Esophagus squamous epithelium (tissue), 5 donors: ENCODE measurements at places on chromosomes 3 and 15.

- no peak for DNase-seq
These were observed 8.1 kb downstream of the PLIN1 start for GRCh38 chr15:89670971-89671560.

DNA sequence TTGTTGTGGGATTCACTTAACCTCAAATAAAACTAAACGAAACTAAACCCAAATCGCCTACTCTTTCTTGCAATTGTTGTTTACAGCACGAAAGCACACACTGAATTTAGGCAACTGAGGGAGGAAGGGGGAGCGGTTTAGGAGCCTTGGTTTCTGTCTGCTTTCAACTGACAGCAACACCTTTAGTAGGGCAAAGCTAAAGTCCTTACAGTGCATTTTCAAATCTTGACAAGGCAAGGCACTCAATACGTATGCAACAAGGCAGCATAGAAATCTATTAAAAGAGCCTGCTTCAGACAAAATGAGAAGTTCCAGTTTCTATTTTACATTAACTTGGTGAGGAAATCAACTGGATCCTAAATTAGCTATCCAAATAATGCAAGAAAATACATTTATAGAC is 174.6 kb downstream of the CHST2 start:
- DNase-seq: no peak

DNA sequence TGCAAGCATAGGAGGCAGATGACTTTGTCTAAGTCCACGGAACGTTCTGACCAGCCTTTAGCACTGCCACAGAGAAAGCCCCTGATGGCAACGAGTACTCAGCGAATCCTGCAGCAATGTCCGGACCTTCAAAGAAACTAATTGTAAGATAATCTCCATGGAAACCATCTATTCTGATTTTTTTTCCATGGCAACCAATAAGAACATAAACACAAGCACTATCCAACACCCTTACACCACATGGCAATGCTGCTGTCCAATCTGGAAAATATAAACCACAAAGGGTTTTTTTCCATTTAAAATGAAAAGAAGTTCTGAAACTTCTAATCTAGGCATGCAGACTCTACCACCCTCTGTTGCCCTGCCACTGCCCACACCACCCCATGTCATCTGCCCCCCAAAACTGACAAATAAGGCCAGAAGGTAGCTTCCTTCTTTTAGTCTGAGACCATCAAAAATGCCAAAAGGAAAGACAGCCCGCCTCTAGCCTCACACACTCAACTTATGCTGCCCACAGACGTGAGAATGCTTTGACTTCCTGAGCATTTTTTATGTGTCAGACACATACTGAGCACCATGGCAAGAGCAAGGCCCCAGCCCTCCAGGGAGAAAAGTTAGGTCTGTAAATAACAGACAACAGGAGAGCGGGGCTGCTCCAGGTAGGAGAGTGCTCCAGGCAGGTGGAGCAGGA is 44.5 kb downstream of the POC1A start:
- DNase-seq: no peak

DNA sequence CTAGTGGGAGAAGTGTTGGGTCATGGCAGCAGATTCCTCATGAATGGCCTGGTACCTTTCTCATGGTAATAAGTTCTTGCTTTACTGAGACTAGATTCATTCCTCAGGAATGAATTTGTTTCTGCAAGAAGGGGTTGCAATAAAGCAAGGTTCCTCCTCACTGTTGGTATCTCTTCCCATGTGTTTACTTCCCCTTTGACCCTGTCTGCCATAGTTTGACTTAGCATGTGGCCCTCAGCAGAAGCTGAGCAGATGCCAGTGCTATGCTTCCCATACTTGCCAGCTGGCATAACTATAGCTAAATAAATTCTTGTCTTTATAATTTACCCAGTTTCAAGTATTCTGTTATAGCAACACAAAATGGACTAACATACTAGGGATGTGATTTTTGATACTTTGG is 163.6 kb upstream of the COL8A1 start:
- no peak for DNase-seq

- no peak for DNase-seq
These were observed 109.9 kb downstream of the NSUN3 start for GRCh38 chr3:94172695-94173310.

GRCh38 chr15:65396283-65396964 is 18.6 kb upstream of the IGDCC3 start:
- DNase-seq: no peak

GRCh38 chr15:52738311-52738710 is 51.8 kb downstream of the ONECUT1 start:
- no peak for DNase-seq

DNA sequence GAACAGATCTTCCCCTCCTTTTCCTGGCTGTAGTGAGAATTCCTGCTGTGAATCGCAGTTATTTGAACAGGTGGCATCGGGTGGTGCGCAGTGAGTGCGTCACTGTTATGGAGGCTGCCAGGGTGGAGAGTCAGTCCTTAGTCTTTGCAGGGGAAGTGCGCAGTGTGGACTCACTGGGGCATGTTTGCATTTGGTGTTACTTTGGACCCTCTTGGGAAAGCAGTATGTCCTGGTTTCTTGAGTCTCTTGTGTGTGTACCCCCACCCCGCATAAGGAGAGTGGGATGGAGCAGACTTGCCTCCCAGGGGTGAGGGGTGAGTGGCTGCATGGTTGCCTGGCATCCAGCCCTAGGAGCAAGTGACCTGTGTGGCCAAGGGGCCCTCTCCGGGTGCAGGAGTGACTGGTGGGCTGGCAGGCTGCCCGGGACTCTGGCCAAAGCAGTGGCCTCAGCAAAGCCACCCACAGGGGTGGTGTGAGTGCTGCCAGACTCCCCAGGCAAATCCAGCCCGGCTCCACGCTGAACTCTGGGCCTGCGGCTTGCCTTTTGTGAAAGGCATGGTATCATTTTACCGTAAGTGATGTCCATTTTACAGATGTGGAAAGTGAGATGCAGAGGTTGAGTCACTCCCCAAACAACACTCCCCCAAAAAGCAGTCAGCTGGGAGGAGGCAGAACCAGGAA is 46.4 kb downstream of the DNASE1L3 start:
- no peak for DNase-seq

DNA sequence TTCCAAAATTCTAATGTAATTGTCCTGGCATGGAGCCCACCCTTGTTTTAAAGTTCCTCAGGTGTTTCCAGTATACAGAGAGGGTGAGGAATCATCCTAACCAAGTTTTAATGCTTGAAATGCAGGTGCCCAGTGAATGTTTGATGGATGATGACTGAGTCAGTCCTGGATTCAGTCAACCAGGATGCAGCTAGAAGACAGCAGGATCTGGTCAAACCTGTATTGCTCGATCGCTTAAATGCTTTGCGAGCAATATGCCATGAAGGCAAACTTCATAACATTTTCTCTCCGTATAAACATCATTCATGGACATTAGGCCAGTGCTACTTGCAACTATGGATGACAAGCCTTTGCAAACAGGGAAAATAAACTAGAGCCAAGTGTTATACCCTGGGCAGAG is 591.2 kb downstream of the RSL24D1 start:
- DNase-seq: no peak

- DNase-seq: no peak
These were observed 296.7 kb upstream of the PROK2 start for GRCh38 chr3:72081471-72082185.

DNA sequence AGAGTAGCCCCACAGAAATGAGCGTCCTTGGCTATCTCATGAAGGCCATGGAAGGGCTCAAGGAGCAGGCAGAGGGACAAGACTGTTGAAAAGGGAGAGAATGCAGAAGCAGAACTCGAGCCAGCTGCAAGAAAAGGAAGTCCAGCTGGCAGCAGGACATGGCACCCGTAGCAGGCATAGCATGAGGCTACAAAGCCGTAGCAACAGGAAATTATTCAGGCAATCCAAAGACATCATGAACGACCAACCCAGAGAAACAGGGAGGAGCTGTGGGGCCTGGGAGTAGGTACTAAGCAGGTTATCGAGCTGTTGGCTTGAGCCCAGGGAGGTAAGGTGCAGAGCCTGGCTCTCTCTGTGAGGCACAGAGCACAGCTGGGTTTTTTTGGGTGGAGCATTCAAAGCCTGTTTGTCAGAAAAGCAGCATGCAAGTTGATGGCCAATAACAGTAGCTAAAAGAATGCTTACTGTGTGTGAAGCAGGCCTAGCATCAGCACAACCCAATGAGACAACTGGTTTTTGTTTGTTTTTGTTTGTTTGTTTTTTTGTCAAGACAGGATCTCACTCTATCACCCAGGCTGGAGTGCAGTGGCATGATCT is 144.0 kb upstream of the SMAD3 start:
- DNase-seq: no peak

DNA sequence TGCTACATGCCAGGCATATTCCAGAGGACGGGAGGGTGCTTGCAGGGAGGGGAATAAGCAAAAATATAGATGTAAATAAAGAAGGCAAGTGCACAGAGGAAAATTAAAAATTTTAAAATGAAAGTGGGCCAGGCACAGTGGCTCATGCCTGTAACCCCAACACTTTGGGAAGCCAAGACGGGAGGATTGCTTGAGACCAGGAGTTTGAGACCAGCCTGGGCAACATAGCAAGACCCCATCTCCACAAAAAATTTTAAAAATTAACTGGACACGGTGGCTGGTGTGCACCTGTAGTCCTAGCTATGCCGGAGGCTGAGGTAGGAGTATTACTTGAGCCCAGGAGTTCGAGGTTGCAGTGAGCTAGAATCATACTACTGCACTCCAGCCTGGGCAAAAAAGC is 22.4 kb downstream of the ZBTB38 start:
- no peak for DNase-seq

DNA sequence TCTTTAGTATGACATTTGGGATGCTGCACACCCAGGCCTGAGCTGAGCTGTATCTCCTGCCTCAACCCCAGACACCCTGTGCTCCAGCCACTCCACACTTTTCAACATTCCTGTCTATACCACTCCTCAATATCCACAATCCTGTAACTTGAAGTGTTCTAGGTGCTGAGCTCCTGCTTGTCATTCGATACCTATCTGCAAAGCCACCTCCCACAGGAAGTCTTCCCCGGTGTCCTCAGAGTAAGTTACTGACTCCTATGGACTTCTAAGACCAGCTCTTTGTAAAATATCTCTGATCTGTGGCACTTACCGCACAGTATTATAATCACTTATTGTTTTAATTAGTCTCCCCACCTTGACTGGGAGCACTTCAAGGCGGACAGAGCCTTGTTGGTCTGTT is 1.2 kb upstream of the CAV3 start:
- DNase-seq: no peak

GRCh38 chr15:44096596-44096995 is 98.5 kb downstream of the FRMD5 start:
- DNase-seq: no peak

DNA sequence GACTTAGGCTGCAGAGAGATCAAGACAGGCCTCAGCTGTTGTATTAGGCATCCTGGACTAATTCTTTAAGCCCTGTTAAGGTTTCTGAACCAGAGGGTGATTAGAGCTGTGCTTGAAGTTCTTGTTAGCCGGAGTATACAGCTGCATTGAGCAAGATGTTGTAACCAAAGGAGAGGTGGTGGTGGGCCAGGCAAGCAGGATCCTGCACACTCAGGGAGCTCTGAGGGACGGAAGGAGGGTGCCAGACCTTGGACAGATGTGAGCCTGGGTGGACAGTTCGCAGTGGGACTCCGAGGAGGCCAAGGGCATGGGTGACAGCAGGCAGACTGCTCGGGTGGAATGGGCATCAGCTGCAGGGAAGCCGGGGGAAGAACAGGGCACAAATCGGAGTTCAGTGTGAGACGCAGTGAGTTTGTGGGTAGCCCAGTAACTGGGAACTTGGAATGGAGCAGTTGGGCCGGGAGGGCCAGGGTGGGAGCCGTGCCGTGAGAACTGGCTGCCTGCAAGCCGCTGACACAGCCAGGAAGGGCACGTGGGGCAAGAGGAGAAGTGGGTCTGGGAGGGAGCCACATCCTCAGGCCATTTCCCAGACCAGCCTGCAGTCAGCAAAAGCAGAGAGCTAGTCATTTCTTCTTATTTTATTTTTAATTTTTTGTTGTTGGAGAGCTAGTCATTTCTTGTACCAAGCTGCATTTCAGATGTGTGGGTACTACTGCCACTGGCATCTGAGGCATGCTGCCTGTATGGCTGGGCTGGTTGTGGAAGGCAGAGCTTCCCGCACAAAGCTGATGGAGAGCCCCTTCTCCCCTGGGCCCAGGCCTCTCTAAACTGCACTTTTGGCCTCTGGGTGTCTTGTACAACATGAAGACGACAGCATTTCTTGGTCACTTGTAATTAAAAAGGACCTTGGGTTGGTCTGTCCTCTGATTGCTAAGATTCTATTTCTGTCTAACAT is 61.0 kb downstream of the PGPEP1L start:
- no peak for DNase-seq

GRCh38 chr3:188194332-188194731 is 40.4 kb downstream of the LPP start:
- DNase-seq: no peak

- DNase-seq: no peak
These were observed 78.3 kb downstream of the ADAM10 start for GRCh38 chr15:58671186-58671585.

GRCh38 chr3:133489466-133490085 is 83.9 kb upstream of the CDV3 start:
- DNase-seq: no peak

GRCh38 chr3:127258733-127259132 is 29.1 kb downstream of the PRR20G start:
- DNase-seq: no peak

DNA sequence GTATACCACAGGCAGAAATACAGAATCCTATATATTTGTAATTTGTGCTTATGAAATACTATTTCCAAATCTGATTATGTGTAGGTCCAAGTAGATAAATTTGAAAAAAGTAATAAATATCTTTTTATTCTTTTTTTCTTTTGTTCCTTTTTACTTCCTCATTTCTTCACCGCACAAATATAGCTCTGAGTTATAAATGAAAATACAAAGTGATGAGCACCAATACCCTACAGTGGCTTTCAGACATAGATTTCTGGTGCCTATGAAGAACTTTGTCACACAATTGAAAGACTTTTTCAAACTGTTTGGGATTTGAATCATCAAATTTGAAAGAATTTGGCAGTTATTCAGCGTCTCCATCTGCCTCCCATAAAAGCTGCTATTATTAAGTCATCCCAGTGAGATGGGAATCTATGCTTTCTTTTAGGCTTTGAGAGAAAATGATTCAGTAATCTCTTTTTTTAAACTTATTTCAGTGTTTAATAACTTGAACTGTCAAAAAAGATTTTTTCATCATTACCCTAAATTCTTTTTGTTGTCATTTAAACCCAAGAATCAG is 363.6 kb upstream of the GOLIM4 start:
- no peak for DNase-seq

- DNase-seq: no peak
These were observed 37.8 kb upstream of the BCL6 start for GRCh38 chr3:187783098-187783497.

DNA sequence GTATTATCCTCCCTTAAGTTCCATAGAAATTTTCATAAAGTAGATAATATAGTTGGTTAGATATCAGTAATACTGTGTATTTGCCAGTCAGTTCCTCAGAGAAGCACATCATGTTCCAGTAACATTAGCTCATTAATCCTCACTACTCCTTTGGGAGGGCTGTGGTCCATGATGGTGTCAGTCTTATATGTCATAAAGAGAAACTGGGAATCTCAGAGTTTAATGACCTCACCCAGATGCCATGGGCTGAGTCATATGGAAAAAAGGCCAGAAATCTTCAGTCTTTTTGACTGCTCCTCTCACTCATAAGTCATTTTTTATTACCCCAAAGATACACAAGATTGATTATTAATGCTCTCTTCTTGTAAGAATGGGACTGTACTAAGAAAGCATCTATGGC is 188.6 kb downstream of the CHL1 start:
- no peak for DNase-seq
